Stimulated activated CD8-positive, alpha-beta memory T cell treated with anti-CD3 and anti-CD28 coated beads, Interleukin-2, amount 100 ng/mL, for 48 hours (primary cell): ENCODE measurements at places on chromosomes 13 and 19.

GRCh38 chr19:35430409-35431144 is 17.5 kb upstream of the FFAR2 start:
- no peak for DNase-seq

- no peak for DNase-seq
These were observed 93.7 kb downstream of the TRPC4 start for GRCh38 chr13:37775871-37776270.

- DNase-seq: no peak
These were observed 116.7 kb downstream of the KDM4B start for GRCh38 chr19:5085566-5085965.

DNA sequence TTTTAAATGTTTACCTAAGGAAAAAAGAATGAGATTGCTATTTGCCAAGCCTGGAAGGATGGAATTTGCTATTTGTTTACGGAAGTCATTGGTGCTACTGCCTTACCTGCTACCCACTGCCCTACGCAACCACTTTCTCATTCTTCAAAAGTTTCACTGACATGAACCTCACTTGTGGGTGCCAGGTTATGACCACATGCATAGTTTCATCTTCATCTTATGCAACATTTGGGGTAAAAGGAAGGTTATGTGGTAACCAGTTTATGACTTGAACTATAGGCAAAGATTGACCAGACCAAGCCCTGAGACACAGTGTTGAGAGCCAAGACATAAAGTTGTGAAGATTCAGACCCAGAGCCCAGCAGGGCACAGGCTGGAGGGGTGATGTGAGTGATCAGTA is 142.5 kb downstream of the LACC1 start:
- no peak for DNase-seq

GRCh38 chr19:17889609-17890214 is 18.0 kb downstream of the SLC5A5 start:
- DNase-seq: no peak

- DNase-seq: peak; percentile 72
These were observed 28.3 kb downstream of the IL12RB1 start for GRCh38 chr19:18058208-18059009.

- DNase-seq: no peak
These were observed 78.7 kb upstream of the GPR183 start for GRCh38 chr13:99385940-99386339.

- DNase-seq: no peak
These were observed 301.6 kb downstream of the TEX29 start for GRCh38 chr13:111622051-111622531.

GRCh38 chr13:41117869-41118268 is 14.7 kb downstream of the KBTBD6 start:
- DNase-seq: no peak

GRCh38 chr19:46413262-46414031 is at the start of gene CCDC8:
Gene CCDC8, minus strand, starts transcription at chr19:46413564. Its CDS starts 754 bp downstream, at chr19:46412810.
- DNase-seq: no peak

GRCh38 chr19:3667766-3668165 is 32.5 kb downstream of the PIP5K1C start:
- no peak for DNase-seq

DNA sequence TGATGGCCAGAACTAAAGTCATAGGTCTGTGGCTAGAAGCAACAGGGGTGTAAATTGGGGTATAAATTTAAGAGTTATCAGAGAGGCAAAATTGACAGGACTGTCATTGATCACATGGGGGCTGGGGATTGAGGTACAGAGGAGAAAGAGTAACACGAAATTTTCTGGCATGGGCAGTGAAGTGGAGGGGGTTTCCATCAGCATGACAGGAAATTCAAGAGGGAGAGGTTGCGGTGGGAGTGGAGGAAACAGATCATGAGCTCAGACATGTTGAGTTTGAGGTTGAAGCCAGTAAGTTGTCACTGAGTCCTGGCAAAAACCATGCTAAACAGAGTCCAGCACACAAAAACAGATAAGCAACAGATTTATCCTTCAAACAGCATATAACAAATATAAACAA is 192.1 kb upstream of the TSC22D1 start:
- DNase-seq: no peak

DNA sequence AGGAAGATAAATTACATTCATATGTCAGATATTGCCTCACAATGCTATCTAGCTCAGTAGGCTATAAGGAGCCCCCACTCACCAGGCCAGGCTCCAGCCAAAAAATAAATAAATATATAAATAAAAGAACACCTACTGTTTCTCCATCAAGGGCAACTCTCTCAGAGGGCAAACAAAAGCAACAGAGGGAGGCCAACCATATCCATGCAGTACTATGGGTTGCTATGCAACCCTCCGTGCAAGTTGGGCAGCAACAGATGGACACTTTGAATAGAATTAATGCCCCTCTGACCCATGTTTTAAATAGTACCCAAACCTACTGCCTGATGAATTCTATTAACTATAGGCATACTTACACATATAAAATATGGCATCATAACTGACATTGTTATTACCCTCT is 279.8 kb upstream of the EDNRB start:
- DNase-seq: no peak

DNA sequence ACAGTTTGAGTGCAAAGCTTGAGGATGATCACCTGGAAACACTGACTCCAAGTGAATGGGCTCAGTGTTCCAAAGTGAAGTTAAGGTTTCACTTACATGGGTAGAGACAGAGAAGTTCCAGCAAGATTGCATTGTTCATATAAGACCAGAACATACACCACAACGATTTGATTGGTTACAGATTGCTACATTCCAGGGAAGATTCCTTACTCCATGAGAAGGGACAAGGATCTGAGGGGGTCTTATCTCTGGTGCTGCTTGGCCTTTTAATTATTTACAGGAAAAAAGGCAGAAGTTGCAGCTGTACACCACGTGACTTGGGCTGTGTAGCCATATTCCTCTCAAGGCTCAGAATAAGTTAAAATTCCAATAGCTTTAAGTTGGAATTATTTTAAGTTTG is 12.3 kb downstream of the WDFY2 start:
- no peak for DNase-seq

DNA sequence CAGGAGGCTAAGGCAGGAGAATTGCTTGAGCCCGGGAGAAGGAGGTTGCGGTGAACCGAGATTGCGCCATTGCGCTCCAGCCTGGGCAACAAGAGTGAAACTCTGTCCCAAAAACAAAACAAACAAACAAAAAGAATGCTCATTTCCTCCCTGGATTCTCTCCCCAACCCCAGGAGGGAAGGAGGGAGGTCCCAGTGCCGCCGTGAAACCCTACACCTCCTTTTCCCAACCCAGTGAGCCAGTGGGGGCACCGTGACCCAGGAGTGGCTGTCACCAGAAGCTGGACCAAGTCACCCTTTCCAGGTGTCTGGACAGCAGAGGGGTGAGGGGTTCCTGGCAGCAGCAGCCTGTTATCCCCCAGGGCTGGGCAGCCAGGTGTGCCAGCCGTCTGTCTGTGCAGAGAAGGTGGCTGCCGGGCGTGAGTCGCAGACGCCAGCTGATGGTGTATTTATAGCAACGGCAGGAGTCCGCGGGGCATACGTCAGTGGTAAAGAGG is 23.5 kb downstream of the NFIC start:
- DNase-seq: no peak

DNA sequence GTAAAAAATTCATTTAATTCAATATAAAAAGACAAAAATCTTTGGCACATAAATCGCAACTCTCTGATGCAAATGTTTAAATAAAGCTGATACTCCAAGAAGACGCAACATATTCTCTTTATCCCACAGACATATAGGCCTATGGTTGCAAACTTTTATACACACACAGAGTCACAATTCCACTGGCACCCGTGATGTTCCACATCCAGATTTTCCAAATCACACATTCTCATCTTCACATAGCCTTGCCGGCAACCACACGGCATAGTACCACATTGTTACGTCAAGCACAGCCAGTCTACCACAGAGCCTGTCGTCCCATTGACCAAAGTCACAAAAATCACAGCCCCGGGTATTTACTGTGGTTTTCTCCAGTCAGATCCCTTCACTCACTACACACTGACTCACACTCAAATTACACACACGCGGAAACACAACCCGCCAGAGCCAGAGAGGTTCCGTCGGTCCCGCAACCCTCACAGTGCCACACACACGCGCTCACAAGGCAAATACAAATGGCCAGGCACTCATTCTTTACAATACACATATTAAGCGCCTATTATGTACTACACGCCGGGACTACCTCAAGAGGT is 546 bp upstream of the ZNF546 start:
- peak; percentile 13 for DNase-seq

GRCh38 chr13:21538280-21538679 is 65.7 kb downstream of the MICU2 start:
- no peak for DNase-seq

GRCh38 chr19:12884202-12884601 is 2.8 kb downstream of the KLF1 start:
- DNase-seq: no peak

DNA sequence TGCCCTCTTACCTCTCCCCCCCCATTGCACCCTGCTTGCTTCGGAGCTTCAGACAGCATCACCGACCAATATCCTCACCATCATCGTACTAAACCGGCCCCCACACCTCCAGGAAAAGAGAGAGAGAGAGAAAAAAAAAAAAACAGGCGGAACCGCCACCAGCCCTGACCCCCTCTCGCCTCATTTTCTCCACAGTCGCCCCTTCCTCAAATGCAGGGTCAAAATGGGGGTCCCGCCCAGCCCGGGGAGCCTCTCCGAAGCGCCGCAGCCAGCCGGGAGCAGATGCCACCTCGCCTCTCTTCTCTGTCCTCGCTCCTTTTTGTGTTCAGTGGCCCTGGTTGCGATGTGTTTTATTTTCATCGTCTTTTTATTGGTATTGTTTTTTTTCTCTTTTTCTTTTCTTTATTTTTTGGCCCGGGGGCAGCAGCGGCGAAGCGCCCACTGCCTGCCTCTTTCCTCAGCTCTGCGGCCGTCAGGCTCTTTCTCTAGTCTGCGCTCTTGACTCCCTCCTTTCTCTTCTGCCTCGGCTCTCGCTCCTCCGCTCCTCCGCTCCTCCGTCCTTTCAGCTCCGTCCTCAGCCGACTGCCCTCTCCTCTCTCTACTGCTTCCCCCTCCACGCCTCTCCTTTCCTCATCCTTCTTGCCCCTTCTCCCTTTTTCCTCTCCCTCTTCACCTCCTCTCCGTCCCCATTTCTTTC is 41.4 kb downstream of the DEDD2 start:
- no peak for DNase-seq

- DNase-seq: no peak
These were observed 626.1 kb downstream of the DACH1 start for GRCh38 chr13:71240911-71241310.

DNA sequence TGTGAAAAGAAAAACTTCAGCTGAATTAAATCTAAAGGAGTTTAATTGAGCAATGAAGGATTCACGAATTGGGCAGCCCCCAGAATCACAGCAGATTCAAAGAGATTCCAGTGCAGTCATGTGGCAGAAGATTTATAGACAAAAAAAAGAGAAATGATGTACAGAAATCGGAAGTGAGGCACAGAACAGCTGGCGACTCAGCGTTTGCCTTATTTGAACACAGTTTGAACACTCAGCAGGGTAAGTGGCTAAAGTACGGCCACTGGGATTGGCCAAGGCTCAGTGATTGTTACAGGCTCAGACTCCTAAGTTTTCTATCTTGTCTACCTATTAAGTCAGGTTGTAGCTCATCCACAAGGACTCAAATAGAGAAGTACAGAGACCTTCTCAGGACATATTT is 11.6 kb upstream of the CFAP97D2 start:
- DNase-seq: no peak

- no peak for DNase-seq
These were observed 818.7 kb upstream of the GPC6 start for GRCh38 chr13:92407858-92408257.

- no peak for DNase-seq
These were observed 20.7 kb downstream of the GARRE1 start for GRCh38 chr19:34274827-34275625.

GRCh38 chr13:106129273-106129672 is 406.2 kb downstream of the EFNB2 start:
- DNase-seq: no peak

DNA sequence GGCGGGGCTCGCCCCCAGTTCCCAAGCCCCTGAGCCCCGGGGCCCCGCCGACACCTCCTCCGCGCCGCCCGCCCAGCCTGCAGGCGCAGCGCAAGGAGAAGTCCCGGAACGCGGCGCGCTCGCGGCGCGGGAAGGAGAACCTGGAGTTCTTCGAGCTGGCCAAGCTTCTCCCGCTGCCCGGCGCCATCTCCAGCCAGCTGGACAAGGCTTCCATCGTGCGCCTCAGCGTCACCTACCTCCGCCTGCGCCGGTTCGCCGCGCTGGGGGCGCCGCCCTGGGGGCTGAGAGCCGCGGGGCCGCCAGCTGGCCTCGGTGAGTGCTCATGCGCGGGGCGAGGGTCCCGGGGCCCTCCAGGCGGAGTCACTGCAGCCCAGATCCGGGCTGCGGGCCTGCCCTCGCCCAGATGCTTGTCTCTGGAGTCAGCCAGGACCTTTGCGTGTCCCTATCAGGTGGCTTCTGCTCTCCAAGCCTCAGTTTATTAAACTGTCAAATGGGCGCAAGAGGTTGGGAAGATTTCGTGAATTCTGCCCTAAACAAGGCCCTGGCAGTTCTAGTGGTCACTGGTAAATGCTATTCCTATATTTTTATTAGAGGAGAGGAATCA is 2.0 kb downstream of the NPAS1 start:
- DNase-seq: no peak

DNA sequence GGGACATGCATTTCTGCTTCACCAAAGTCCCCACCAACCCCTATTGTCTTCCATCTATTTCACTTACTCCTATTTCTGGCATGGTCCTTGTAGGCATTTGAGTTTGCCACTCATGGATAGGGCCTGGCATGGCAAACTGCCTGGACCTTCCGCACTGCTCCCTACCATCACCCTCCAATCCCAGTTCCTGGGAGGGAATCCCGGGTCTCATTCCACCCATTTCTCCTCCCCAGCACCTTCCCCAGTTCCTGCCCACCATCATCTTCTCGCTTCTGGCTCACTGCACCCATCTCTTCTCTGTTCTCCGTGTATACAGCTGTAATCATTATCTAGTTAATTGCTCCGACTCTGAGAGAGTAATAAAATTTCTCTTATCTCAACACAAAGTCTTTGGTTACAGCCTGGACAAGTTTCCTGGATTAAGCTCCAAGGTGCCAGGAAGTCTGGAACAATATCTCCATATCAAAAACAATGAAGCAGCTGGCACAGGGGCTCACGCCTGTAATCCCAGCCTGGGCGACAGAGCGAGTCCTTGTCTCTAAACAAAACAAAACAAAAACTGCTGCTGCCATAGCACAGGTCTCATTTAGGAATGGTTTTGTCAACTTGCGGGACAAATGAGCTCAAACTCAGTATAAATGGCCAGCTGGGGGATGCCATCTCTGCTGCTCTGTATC is 17.0 kb upstream of the COX7A1 start:
- DNase-seq: no peak

- no peak for DNase-seq
These were observed 48.0 kb upstream of the TPP2 start for GRCh38 chr13:102548811-102549210.

DNA sequence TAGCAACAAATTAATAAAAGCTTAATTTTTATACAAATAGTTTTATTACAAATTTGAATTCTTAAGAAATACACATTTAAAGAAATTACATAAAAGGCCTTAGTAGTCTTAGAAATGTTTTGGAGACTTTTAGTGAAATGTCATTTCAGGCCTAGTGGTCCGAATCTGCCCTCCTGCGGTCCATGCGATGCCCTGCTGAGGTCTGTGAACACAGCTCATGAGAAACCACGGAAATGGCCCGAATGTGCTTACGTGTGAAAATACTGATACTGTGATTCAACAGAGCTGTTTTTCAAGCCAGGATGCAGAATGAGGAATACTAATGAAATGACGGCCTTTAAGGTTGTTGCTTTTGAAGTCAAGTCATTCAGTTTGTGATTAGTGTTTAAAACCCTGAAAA is 157.9 kb downstream of the COL4A1 start:
- no peak for DNase-seq
